NCI-H1417 treated with DMSO at 0.1 percent for 48 hours (cell line): ENCODE measurements at places on chromosomes 3 and 15.

- no peak for DNase-seq
Measured at GRCh38 chr3:71323558-71323957, 260.0 kb downstream of the FOXP1 start.

GRCh38 chr15:41494922-41495735 is 1.5 kb downstream of the ITPKA start:
- no peak for DNase-seq

DNA sequence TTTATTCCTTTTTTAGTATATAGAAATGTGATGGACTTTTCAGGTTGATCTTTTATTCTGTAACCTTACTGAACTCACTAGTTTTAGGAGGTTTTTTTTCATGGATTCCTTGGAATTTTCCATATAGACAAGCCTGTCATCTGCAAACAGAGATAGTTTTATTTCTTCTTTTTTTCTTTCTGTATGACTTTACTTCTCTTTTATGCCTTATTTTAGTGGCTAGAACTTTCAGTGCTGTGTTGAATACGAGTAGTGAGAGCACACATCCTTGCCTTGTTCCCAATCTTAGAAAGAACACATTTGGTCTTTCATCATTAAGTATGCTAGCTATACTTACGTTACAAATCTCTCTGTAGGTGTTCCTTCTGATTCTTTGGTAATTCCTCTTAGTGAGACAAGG is 336.5 kb downstream of the PTPRG start:
- DNase-seq = no peak

DNA sequence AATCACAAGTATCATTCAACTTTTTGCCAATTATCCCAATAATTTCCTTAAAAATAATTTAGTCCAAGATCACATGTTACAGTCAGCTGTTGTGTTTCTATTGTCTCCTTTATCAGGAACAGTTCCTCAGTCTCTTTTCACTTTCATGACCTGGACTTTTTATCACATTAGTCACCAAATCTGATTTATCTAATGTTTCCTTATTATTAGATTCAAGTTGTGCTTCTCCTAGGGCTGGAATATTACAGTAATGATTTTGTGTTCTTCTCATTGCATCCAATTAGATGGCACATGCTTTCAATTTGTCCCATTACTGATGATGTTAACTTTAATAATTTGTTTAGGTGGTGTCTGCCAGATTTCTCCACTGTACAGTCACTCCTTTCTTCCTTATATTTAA is 66.3 kb upstream of the DCBLD2 start:
- DNase-seq = no peak

DNA sequence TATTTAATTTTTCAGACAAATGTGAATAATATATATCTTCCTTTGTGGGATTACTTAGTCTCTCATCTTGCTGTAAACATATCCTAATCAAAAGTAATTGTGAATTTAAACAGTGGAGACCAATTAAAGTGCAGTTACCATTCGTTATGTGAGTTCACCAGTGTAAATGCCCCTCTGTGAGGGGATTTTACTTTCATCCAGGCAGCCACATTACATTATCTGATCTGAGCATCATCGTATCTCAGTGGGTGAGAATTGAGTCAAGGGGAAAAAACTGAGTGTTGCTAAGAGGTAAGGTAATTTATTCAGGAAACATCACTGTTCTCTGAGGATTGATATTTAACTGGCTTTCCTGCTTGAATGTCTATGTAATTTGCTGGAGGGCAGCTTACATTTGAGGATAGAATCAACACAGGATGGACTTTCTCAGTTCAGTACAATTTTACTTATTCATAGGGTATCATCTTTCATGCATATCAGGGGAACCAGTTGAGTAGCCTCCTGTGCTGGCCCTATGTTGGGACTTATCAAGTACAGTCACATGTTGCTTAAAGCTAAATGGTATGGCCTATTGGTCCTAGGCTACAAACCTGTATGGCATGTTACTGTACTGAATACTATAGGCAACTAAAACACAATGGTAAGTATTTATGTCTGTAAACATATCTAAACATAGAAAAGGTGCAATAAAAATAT is 219.7 kb downstream of the CD47 start:
- no peak for DNase-seq

DNA sequence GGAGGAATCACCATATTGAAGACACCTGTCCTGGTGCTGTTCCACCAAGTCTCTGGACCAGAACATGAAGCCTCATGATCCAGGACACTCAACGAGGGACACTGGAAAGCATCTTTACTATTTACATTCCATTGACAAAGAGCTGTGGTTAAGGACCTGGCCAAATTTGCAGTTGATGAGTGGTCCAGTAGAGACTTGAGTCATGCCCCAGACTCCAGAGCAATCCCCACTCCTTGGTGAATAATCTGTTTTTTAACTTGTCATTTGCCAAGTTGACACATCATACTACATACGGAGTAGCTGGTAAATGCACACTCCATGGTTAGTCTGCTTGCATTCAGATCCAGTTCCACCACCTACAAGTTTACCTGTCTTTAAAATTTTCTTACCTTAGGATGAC is 1.2 kb upstream of the COL6A6 start:
- DNase-seq = no peak

DNA sequence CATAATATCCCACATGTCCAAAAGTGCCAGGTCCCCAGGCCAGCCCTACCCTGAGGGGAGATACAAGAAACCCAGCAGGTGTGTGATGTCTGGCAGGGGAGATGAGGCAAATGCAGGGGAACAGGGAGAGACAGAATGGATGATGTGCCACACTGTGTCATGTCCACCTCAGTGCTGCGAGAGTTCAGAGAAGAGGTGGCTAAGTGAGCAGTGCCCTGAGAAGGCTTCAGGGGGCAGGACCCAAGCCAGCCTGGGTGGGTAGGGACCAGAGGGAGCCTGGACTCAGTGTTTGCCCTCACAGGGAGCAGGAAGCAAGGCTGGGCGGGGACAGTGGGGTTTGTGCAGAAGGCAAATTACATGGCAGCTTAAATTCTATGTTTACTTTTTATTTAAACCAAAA is 61.2 kb downstream of the KLHL6 start:
- no peak for DNase-seq

DNA sequence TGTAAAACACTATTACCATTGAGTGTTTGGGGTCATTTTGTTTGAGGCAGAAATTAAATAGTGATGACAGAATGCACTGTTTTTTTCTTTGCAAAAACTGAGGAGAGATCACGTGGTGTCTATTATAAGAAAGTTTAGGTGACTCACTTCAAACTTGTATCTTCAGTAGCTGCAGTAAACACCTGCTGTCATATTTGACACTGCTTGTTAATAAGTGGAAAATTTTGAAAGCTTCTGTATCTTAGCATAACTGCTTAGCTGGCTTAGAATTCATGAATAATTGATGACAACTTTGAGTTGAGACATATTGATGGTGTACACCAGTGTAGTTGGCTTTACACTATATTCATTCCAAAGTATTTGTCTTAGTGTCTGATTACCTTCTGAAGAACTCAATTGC is 29.7 kb upstream of the MDFIC2 start:
- no peak for DNase-seq

DNA sequence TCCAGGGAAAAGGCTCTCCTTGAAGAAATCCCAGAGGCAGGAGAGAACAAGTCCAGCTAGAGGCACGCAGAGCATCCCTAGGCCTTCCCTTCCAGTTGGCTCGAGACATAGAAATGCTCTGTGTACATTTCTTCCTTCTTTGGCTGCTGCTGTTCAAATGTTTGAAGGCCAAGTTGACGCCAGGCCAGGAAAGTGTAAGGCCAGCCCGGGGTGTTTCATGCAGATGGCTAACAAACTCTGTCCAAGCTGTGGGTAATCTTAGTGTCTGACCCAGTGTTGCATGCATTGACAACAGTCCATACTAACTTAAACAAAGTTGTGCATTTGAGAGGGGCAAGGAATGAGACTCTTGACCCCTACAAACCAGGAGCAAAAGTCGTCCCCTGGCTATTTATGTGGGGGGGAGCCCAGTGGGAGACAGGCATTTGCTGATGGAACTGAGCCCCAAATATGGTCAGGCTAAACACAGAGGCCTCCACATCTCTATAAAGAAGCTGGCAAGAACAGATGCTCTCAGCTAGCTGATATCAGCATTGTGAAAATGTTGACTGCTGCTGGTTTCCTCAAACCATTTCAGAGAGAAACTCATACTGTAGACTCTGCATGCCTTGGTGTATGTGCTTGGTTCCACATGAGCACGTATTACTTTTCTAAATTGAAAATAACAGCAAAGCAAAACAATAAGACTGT is 139.5 kb downstream of the ADAMTS9 start:
- no peak for DNase-seq

GRCh38 chr3:129278966-129279906 is 566 bp downstream of the HMCES start:
- DNase-seq = no peak

GRCh38 chr3:194983121-194983520 is 287.8 kb downstream of the XXYLT1 start:
- no peak for DNase-seq

- DNase-seq = no peak
Measured at GRCh38 chr3:57160765-57161538, 4.2 kb downstream of the IL17RD start.

DNA sequence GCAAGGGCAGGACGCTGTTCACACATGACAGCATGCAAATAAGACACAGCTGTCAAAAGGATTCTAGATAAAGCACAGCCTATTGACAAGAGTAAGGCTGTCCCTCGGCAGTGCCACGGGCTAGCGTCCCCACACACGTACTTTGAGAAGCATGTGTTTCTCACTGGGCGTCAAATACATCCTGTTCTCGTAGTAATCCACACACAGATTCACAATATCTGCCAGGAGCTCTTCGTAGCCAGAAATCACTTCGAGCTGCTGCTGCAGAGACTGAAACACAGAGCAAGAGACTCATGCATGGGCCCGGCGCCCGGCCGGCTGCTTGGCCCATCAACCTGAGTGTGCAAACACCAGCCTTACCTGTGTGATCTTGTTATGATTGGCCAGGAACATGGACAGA is 41.1 kb downstream of the CYFIP1 start:
- no peak for DNase-seq

- no peak for DNase-seq
Measured at GRCh38 chr3:48535578-48535977, 21.0 kb downstream of the PFKFB4 start.

- no peak for DNase-seq
Measured at GRCh38 chr3:136464502-136464901, 214.4 kb downstream of the PCCB start.

- no peak for DNase-seq
Measured at GRCh38 chr3:123025642-123026521, 1.7 kb downstream of the SEMA5B start.

- no peak for DNase-seq
Measured at GRCh38 chr3:101340591-101340990, 20.2 kb upstream of the IMPG2 start.

DNA sequence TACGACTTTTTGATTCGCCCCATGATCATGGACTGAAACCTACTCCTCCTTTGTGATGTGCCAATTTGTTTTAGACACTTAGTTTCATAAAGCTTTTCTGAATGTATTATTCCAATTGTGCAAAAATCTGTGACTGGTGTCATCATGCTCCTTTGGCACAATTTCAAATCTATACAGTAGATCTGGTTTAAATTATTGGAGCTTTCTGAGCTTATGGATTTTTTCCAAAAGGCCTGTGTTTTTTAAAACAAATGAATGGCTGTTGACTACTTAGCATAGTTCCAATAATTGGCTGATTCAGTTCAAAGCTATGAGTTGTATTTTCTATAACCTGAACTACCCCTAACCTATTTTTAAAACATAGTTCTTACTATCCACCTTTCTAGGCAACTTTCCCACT is 282.7 kb downstream of the CNTN3 start:
- DNase-seq = no peak

GRCh38 chr3:39021465-39022285 is 30.1 kb downstream of the SCN11A start:
- no peak for DNase-seq

- DNase-seq = no peak
Measured at GRCh38 chr3:171835116-171835515, 8.0 kb upstream of the TMEM212 start.

DNA sequence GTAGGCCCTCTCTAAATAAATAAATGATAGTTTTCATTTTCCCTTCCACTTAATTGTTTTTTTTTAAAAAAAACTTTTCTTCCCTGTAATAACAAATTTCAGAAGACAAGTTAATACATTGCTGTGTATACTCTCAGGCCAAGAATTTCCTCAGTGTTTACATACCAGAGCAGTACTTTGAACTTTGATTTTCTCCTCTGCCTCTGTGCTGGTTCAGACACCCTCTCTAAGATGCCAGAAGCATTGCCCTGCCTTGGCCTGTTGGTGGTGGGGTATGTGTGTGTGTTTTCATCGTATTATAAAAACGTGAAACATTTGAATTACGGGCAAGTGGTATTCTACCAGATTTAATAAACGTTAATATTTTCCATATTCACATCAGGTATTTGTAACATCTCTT is 70.1 kb downstream of the SMAD3 start:
- DNase-seq = no peak

DNA sequence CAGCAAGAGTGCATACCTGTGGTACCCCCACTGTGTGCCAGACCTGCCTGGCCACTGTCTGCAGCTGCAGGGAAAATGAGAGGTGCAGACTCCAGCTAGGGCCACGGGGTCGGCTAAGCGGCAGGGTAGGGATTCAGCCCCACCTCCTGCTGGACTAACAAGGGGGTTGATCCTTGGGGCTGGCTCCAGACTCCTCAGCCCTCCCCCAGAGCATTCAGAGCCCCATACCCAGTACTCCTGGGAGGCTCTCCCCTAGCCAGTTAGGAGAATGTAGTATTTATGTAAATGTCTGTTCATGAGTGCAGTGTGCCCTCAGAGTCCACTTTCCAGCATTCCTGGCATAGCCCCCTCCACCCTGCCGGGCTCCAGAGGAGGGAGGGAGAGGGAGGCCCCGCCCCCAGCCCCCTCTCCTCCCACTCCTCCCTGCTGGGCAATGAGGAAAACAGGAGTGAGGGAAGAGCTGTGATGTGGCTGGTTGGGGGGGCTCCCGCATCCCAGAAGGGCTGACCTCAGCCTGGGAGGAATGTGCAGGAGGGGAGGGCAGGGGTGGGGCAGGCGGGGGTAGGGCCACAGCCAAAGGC is 4.5 kb upstream of the SEMA3B start:
- DNase-seq = no peak
